ENCODE measurements at places on chromosomes 16 and 17.

DNA sequence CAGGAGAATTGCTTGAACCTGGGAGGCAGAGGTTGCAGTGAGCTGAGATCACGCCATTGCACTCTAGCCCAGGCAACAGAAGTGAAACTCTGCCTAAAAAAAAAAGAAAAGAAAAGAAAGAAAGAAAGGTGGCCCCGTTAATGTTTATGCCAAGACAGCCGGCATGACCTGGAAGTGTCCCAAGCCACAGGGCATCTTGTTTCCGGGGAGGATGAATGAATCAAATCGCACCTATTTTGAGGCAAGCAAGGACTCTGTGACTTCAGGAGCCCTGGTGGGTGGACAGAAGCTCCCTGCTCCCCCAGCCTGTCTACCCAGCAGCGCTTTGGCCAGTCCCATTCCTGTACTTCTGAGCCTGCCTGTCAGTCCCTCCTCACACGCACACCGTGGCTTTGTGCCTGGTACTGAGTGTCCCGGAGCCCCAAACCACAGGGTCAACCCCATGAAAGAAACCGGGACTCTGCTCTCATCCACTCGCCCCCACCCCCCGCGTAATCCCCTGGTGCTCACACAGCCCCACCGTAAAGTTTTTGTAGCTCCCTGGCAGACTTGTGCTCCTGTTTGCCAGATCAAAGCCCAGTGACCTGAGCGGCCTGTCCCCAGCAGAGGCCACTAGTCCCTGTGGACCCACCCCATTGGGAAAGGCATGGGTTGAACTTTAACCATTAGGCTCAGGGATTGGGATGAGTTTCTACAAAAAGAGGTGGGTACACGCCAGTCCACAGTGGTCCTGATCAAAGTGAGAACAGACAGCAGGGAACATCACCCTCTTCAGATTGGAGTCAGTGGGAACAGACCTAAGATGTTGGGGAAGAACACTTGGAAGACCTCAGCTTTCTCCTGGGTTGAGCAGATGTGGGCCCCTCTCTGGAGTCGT lies 19.3 kb downstream of the CD2BP2 start:
- DNase-seq = no peak

DNA sequence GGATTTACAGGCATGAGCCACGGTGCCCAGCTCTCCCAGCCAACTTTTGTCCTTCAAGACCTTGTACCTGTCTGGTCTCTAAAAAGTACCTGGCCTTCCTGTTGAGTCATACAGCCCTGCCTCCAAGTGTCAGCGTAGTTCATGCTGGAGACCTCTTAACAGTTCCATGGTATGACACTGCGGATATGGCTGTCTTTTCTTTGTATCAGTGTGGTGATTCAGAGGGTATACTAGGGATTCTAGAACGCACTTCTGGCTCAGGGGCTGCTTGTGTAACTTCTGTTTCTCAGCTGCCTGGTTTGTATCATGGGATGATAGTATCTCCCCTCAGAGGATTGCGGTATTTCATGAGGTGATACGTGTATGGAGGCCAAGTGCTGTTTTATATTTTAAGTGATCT lies 2.0 kb upstream of the TMEM11 start:
- no peak for DNase-seq

- peak; percentile 81 for DNase-seq
These were observed 21.4 kb upstream of the CHMP6 start for GRCh38 chr17:80970044-80970761.

GRCh38 chr17:48625495-48626244 lies 488 bp downstream of the HOXB9 start:
- no peak for DNase-seq

DNA sequence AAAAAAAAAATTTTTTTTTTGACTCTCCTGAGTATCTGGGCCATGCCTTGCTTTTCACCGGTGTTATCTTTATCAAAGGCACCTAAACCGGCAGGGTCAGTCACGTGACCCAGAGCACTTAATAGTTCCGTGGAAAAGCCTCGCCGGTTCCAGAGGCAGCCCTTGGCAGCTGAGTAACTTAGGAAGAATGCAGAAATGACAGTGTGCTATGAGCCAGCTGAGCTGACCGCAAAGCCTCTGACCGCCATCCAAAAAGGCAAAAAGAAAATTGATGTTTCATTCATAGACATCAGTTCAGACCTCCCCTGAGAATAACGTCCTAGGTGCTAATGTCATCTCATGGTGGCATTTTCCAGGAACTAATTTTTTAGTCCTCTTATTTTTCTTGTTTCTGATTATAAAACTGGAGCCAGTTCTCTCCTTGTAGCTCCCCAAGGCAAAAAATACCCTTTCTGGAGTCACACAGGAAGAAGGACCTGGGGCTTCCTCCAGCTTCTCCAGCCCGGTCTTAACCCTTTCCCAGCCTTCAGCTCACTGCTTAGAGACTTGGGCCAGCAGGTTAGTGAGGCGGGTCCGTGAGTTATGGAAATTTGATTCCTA lies 122.6 kb downstream of the SOCS1 start:
- DNase-seq = peak; percentile 83

- DNase-seq = no peak
These were observed 75.4 kb upstream of the ZNF750 start for GRCh38 chr17:82915010-82915756.

DNA sequence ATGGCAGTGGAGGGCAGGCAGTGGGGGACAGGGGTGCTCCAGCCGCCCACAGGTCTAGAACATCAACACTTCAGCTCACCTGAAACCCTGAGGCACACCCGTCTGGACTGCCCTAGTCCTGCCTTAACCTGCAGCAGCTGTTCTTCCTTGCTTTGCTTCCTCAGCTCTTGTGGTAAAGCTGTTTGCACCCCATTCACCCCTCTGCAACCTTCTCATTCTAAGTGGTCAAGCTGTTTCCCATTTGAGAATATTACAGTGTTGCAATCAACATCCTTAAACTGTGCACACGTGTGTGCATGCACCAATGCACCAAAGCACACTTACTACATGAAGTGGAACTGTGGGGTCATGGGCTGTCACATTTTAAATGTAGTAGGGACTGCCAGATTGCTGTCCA lies 32.4 kb downstream of the SCNN1B start:
- DNase-seq = no peak

DNA sequence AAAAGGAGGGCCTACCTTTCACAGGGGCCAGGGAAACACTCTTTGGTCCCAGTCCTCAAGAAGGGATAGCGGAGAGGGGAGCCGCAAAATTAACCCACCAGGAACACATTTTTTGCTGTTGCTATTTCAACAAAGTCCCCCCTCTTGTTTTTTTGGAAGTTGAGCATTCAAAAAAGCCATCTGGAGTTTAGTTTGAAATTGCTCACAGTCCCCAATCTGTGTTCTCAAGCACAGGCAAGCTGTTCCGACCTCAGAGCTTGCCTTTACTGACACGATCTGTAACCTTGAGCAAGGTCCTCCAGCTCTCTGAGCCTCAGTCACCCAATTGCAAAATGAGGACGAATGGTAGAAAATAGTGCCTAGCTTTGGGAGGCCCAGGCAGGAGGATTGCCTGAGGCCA lies 131.1 kb downstream of the ZNF423 start:
- DNase-seq = no peak

- DNase-seq = peak; percentile 83
These were observed 2.9 kb downstream of the GSE1 start for GRCh38 chr16:85615852-85616606.

- DNase-seq = no peak
These were observed at the start of gene PRM1 for GRCh38 chr16:11280616-11281522. PRM1 (minus strand) TSS chr16:11281330; CDS start chr16:11281238, 92 bp downstream.

- no peak for DNase-seq
These were observed 2.7 kb downstream of the FOXJ1 start for GRCh38 chr17:76138234-76138895.

DNA sequence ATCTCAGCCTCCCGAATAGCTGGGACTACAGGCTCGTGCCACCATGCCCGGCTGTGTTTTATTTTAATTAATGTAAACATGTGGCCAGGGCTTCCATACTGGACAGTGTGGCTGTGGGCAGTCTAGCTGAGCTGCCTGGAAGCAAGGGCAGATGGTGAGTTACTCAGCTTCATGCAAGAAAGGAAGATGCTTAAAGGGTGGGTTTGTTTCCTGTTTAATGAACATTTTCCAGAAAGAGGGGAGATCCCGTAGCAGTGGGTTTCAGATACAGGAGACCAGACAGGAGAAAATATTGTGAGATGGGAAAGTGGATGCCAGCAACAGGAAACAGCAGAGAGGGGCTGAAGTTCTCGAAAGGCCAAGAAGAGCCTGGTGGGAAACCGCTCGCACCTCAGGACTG lies 7.3 kb downstream of the MAPK8IP3 start:
- DNase-seq = no peak

GRCh38 chr17:15051933-15052332 lies 213.2 kb downstream of the PMP22 start:
- DNase-seq = no peak

DNA sequence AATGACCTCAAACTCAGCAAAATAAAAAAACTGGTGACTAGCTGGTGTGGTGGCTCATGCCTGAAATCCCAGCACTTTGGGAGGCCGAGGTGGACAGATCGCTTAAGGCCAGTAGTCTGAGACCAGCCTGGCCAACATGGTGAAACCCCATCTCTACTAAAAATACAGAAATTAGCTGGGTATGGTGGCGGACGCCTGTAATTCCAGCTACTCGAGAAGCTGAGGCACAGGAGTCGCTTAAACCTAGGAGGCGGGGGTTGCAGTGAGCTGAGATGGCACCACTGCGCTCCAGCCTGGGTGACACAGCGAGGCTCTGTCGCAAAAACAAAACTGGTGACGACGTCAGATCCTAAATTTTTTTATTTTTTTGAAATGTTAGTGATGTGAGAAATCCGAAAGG lies 82.6 kb upstream of the TOB1 start:
- DNase-seq = no peak

- DNase-seq = peak; percentile 98
These were observed at the start of gene ZNF263 for GRCh38 chr16:3282730-3283542. ZNF263 (plus strand) TSS chr16:3283491; CDS start chr16:3283819, 328 bp downstream.

DNA sequence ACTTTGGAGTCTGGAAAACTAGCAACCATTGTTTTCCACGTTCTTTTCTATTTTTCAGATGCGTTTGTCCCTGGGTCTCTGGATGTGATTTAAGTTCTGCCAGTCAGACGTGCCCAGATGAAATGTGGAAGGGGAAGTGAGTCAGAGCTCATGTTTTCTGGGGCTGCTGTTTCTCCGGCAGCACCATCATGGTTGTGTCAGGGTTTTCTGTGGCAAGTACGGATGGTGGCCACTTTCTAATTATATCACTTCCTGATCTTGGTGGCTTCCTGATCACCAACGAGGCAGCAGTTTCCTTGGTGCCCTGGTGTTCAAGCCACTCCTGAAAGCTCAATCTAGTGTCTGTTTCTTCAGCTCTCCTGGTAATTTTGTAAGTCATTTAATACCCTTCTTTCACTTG lies 31.4 kb upstream of the PMFBP1 start:
- no peak for DNase-seq

DNA sequence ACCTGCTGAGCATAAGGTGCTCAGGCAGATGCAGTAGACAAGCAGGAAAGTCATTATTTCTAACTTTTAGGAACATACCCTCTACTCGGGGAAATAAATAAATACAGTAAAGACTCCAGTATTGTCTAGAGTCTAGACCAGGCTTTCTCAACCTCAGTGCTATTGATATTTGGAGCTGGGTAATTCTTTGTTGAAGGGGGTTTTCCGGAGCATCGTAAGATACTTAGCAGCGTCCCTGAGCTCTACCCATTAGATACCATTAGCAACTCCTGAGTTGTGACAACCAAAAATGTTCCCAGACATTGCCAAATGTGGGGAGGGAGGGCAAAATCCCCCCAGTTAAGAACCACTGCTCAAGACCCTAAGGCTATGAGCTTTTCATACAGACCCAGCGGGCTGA lies 21.1 kb downstream of the EPOP start:
- DNase-seq = no peak

GRCh38 chr17:66791347-66791746 lies 43.6 kb upstream of the CACNG5 start:
- DNase-seq = no peak

DNA sequence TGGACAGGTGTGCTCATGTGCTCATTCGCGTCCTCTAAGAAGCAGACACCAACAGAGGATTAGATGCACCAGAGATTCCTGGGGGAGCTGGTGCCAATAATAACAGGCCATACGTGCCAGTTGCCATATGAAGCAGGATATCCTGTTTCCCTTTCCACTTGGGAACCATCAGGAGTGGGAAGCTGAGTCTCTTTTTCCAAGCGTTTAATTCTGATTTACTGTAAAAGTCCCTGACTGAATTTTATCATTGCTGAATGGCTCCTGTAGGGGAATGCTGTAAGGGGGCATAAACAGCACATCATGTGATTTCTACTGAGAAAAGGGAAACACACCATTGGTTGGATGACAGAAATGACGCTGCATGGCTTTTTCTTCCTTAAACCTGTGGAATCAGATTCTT lies 113.3 kb downstream of the IRF8 start:
- DNase-seq = no peak

- no peak for DNase-seq
These were observed 100.7 kb upstream of the CHMP6 start for GRCh38 chr17:80890921-80891396.

GRCh38 chr17:67049025-67049739 lies 4.8 kb downstream of the CACNG1 start:
- DNase-seq = no peak

DNA sequence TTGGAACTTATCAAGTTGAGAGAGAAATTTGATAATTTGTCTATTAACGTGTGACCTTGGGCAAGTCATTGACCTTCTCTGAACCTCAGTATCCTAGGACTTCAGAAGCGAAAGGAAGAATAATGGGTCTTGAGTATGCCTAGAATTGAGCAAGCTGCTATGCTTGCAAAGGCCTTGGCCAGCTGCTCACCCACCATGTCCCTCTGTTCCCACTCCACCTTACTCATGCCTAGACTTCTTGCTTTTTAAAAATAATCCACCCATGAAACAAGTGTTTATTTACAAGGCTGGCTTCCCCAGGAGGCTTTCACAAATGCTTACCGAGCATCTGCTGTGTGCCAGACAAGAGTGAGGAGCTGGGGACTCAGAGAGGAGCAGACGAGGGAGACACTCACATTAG lies 590.6 kb downstream of the MAF start:
- DNase-seq = no peak

DNA sequence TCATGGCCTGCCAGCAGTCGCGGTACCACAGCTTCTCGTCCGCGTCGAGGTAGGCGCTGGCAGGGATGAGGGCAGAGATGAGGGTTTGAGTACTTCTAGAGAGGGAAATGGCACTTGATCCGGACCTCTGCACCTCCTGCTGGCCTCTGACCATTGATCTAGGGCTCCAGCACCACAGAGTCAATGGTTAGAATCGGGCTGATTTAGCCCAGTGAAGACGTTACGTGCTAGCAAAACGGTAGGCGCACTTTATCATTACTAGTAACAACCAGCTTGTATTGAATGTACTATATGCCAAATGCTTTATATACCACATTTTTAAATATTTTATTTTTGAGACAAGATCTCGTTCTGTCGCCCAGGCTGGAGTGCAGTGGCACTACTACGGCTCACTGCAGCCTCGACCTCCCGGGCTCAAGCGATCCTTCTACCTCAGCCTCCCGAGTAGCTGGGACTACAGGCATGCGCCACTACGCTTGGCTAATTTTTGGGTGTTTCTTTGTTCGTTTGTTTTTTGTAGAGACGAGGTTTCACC lies 526 bp downstream of the TSNAXIP1 start:
- DNase-seq = no peak

GRCh38 chr16:78942625-78943245 lies 657.8 kb downstream of the MAF start:
- DNase-seq = no peak

Measured in right hindlimb (tissue), 1 donor.